NCI-H187 (cell line): ENCODE measurements at places on chromosomes 12 and 14.

- no peak for DNase-seq
These were observed 130.9 kb upstream of the USP15 start for GRCh38 chr12:62129291-62129690.

GRCh38 chr12:129152351-129153104 lies 299.2 kb downstream of the GLT1D1 start:
- DNase-seq: no peak

GRCh38 chr14:50910495-50911420 lies 33.5 kb downstream of the PYGL start:
- DNase-seq: no peak

- DNase-seq: no peak
These were observed 8.4 kb downstream of the ANO6 start for GRCh38 chr12:45224311-45224710.

DNA sequence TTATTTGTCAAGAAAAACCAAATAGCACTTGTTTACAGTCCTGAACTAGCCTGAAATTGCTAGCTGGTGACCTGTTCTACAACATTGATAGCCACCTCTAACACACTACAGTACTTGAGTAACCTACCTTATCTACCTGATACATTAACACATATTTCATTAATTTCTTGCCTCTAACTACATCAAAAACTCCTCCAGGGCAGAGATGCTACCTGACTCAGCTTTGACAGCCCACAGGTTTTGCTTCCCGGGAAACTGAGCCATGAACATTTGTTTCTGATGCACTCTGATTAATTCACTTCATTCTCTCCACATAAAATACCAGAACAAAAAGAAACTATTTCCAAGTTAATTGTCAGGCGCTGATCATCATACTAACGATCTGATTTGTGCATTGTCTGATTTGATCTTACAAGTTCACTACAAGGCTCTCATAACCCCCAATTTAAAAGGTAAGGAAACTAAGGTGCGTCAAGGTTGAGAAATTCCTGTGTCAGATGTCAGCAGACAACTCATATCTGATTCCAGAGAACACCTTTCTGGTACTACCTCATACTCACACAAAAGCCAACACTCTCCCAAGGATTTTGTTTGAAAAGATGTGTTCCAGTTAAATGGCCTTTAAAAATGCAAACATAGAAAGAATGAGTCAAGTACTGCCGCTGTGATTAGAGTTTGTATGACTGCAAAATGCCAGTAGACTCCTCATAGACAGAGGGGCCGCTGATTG lies 768.7 kb downstream of the BCL11B start:
- no peak for DNase-seq

DNA sequence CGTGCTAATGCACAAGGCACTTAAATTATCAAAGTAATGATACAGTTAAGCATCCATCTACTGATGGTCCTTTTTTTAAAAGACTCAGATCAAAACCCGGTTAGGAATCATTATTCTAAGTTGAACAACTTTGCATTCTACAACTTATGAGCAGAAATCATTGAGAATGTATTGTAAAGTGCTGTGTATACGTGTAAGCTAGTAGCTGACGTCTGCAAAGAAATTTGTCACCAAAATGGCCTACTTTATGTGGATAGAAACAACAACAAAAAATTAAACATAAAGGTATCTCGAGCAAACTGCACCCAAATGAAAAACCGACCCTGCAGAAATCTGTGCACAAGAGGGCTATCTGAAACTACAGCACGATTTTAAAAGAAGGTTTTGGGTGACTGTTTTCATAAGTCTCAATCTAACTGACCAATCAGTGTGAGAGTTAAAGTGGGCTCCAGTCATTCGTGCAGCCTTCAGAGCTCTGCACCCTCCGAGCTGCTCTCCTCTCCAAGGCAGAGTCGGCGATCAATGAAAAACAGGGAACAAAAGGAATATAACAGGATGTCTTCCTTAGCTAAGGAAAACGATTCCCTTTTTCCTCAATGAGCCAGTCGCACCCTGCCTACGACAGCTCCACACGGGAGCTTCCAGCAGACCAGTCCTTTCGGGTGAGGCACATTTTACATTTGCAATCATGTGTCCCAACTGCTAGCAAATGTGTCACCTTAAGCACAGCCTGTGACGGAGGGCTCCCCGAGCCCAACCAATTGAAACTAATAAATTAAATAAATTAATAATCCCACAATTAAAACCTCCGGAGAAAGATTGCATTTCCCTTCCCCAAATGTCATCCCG lies 200.7 kb upstream of the FOXN3 start:
- DNase-seq: no peak

- DNase-seq: no peak
These were observed 453.8 kb downstream of the TMEM121 start for GRCh38 chr14:105980224-105980623.

DNA sequence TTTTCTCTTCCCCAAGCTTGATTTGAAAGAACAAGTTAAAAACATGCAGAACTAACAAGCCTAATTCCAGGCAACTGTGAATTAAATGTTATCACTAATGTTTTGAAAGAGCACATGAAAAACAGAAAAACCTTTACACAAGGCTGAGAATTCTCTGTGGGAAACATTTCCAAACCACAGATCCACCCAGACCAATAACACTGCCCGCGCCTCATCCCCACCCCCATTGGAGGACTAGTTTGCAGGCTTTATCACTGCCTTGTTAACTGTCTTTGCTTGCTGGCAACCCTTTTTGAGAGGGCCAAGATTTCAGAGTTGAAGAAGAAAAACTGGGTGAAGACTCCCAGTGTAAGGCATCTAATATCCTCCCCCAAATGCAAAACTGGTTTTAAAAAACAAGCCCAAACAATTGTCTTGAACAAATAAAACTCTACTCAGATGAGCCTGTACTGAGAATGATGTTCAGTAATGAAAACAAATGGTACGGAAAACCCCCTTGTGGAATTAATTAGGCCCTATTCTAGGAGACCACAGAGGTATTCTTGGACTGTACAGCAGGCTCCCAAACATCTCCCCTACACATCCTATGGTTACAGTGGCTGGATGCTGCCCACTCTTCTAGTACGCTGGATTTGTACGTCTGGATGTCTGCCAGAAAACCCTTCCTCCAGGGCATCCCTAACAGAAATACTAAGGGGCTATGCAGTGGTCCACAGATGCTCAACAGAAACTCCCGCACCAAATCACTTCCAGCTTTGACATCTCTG lies 5.8 kb downstream of the MAX start:
- no peak for DNase-seq

GRCh38 chr12:124837958-124838803 lies 25.5 kb downstream of the SCARB1 start:
- no peak for DNase-seq

DNA sequence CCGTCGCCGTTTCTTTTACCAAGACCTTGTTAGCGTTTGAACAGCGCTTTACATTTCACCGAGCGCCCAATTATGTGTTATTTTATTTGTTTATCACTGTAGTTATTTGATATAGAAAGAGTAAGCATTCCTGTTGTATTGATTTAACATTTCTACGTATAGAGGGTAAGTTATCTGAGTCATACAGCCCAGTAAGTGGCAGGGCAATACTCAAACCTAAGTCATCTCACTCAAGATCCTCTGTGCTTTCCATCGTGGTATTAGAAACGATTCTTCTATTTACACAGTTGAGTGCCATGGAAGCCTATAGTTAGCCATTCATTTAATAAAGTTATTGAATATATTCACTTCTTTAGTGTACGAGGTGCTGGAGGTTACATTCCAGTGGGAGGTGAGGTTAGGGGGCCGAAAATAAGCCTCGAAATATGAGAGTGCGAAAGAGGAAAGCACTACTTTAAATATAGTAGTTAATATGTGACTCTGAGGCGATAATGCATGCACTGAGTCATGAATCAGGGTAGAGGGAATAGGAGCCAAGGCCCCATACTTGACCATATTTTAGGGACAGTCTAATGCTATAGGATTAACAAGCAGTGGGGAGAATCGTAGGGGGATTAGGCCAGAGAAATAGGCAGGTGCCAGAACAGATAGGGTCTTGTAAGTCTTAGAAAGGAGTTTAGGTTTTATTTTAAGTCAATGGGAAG lies 629 bp downstream of the RAD51AP1 start:
- DNase-seq: no peak

- DNase-seq: no peak
These were observed 281.9 kb downstream of the CACNA1C start for GRCh38 chr12:2334689-2335088.

DNA sequence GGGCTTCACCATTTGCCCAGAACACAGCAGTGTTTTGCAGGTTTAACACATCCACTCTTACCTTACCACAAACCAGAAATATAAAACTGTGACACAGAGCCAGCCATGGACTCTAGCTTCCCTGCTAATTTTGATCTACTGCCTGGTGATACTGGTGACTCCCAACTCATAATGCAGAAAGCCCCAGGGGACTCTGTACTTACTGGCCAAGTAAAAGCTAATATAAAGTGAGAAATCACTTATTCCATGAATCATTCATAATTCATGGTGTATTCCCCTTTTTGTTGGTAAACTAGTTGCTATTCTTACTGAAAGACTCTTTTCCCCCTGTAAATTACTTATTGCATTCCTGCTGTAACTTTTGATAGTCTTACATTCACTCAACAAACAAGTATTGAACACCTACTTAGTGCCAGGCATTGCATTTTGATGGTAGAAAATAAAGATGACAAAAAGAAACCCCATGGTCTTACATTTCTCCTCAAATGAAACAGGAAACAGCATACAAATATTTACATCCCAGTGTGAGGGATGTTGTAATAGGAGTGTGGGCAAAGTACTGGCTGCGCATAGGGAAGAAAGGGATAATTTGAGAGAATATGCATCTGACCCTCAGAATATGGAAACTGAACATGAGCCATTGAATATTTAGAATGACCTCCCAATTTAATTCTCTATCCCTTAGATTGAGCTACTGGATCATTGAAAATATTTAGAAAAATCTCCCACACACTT lies 279.6 kb downstream of the PDZRN4 start:
- DNase-seq: no peak

GRCh38 chr12:46452776-46453175 lies 80.2 kb upstream of the SLC38A2 start:
- DNase-seq: no peak

DNA sequence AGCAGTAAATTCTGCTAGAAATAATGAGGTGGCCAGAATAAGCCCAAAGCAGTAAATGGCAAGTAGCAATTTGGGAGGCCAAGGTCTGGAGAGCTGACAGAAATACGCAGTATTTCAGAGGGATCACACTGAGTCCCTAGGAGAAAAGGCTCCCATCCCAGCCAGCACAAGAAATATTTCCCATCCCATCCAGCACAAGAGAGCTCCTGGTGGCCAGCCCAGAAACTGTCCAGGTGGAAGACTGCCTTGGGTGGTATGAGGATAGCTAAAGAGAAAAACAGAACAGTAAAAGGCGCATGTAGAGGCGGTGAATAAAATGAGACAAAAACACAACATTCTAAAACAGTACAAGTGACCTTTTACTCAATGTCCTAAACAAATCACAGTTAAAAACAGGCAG lies 120.7 kb downstream of the HECTD4 start:
- no peak for DNase-seq

DNA sequence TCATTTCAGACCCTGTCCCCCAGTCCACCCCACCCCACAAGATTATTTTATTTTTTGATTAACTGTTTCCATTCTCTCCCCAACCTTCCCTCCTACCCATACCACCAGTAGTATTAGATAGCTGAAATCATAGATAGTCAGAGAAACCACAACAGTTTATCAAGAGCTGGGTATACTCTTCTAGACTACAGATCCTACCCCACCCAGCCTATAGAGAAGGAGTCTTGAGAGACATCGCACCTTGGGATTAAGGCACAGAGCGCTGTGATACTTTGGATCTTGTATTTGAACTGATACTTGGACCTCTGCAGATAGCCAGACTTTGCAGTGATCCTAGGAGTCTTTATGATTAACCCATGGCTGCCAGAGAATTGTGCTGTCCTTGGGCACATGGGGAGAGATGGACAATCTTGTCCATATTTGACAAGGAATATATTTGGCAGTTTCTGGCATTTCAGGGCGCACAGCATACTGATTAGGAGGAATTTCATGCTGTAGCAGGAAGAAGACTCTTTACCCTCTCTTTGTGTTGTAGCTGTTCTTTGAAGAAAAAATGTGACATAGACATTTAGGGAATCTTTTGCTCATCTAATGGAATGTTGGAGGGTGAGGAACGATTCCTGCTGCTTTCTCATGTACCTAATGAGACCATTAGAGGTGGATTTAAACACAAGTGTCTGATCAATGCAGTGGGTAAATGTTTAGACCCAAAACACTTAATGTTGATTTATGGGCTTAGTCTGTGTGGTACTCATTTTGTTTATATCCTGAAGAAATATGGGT lies 982 bp downstream of the RBMS2 start:
- DNase-seq: no peak

DNA sequence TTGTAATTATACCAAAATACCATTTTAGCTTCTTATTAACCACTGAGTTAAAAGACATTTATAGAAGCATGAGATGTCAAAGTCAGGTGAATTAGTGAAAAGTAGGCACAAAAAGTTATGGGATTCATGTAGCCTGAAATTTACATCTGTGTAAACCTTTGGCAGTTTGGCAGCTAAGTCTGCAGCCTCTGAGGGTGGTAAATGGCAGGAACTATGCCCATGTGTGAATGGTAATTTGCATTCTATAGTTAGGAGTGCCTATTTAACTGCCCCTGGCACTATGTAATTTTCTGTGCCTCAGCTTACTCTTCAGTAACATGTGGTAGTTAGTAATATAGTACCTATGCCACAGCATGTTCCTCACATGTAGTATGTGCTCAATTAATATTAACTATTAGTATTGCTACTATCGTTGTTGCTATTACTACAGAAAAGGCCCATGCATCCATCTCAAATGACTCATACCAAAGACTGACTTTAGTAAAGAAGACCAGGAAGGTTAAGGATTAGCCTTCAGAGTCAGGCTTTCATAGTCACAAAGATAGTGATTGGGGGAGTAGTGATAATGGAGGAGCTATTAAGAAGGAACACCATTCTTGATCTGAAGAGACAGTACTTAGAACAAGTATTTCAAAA lies 258.7 kb upstream of the BTG1 start:
- DNase-seq: no peak

DNA sequence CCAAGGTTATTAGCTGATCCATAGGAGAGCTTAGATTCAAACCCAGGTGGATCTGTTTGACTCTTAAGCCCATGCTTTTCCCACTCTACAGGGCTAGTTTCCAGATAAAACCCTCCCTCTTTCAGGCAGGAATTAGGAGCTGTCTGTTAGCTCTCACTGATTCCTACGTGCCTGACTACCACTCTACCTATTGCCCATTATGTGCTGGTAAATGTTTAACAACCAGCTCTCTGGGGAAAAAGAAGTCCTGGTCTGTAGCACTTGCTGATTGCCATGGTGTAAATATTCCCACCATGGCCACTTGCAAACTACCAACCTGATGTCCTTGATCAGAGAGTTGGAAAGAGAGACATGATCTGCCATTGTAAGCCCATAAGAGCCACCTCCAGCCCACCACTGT lies 65.5 kb upstream of the BDKRB2 start:
- no peak for DNase-seq

GRCh38 chr12:2035431-2036055 lies 17.2 kb upstream of the CACNA1C start:
- no peak for DNase-seq

DNA sequence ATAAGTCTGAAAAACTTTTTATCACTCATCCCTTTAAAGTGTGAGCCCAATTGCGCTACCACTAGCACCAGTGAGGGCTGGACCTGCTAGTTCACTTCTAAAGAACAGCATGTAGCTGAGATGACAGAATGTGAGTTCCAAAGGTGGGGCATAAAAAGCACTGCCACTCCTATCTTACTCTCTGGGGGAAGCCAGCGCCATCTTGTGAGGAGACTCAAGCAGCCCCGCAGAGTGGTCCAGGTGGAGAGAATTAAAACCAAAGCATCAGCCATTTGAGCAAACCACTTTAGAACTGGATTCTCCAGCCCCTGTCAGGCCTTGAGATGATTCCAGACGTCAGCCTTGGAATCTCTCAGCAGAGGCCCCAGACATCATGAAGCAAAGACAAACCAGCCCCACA lies 39.9 kb downstream of the TMEM132D start:
- no peak for DNase-seq
